ENCODE measurements at places on chromosomes 12 and 14. TPM values are rescaled to one million over a fixed set of nuclear protein-coding genes. Genes with fewer than 3 reads are reported as not detected.

Gene IL26
- total RNA-seq, result not detected

Gene TPH2
- not detected for total RNA-seq

Gene PRIMA1
- not detected for total RNA-seq

Gene SLC38A4
- not detected for total RNA-seq

Gene AJUBA
- 61.7 TPM for total RNA-seq

DNA sequence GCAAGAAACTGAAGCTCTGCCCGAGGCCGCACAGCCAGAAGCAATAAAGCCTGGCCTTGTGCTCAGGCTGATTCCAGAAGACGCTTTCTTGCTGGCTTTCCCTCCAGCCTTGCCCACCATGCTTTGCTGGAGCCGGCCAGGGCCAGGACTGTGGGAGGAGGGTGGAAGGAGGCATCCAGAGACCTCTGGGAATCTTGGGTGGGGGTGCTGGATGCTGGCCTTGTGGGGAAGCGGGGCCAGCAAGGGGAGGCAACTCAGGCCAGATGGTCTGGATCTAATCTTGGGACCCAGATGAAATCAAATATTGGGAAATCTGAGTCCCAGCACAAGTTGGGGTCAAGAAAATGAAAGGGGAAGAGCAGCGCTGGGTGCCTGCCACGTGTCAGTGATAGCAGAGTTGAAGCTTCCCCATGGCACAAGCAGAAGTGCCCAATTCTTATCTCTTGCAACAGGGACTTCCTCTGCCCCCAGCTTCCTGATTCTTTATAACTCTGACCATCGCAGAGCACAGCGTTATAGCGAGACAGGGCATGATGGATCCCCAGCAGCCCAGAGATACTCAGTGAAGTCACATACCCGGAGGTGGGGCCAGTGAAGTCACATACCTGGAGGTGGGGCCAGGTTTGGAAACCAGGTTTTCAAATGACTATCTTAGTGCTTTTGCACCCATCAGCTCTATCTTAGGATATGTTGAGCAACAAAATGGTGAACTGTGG lies 6.4 kb upstream of the RABGGTA start:
- H3K27me3 ChIP-seq, result no peaks in the 10 kb centered on the region
- no peaks in the 10 kb centered on the region for H3K4me1 ChIP-seq

DNA sequence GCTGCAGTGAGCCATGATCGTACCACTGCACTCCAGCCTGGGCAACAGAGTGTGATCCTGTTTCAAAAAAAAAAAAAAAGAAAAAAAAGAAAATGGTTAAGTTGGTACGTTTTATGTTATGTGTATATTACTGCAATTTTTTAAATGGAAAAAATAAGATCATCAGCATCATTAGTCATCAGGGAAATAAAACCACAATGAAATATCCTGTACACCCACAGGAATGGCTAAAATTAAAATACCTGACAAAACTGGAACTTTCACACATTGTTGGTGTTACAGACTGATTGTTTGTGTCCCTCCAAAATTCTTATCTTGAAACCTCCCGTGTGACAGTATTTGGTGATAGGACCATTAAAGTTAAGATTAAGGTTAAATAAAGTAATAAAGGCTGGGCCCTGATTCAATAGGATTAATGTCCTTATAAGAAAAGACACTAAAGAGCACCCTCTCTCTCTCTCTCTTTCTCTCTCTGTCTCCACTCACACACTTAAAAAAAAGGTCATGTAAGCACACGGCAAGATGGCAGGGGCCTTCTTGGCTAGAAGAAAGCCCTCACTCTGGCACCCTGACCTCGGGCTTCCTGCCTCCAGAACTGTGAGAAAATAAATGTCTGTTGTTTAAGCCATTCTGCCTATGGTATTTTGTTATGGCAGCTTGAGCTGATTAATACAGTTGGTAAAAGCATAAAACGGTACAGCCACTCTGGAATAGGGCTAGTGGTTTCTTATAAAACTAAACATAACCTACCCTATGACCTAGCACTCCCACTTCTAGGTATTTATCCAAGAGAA lies 48.3 kb upstream of the ZFP36L1 start:
- peak overlapping the region; percentile 63 for H3K27ac ChIP-seq
- no peak overlapping the region for H3K4me3 ChIP-seq
- H3K27me3 ChIP-seq, result no peaks in the 10 kb centered on the region
- peak; percentile 89 for DNase-seq

GRCh38 chr12:87120440-87120839 lies 864.2 kb upstream of the MGAT4C start:
- no peaks in the 10 kb centered on the region for H3K27me3 ChIP-seq
- DNase-seq, result no peak
- H3K36me3 ChIP-seq, result no peaks in the 10 kb centered on the region
- no peak overlapping the region for H3K27ac ChIP-seq

- peaks cover 1% of the 10 kb centered on the region for H3K27me3 ChIP-seq
- no peaks in the 10 kb centered on the region for H3K4me1 ChIP-seq
- H3K27ac ChIP-seq, result no peak overlapping the region
- H3K36me3 ChIP-seq, result no peaks in the 10 kb centered on the region
- H3K4me3 ChIP-seq, result no peak overlapping the region
Measured at GRCh38 chr14:30808576-30808975, 65.8 kb upstream of the COCH start.

DNA sequence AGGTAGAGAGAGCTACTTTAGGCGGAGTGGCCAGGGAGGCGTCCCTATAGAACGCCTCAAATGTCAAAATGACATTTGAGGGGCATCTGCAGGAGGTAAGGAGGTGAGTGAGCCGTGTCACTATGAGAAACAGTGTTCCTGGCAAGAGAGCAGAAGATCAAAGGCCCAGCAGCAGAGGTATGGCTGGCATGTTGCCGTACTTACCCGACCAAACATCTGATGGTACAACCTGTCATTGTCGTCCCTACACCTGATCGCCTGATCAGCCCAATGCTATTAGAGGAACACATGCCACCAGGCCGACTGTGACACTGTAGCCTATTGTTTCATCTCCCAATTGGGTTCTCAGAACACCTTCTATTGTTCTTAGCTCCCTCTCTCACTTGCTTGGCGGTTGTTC lies 33.9 kb upstream of the POC1B start:
- no peak overlapping the region for H3K27ac ChIP-seq
- H3K27me3 ChIP-seq, result no peaks in the 10 kb centered on the region
- no peaks in the 10 kb centered on the region for H3K36me3 ChIP-seq
- DNase-seq, result no peak
- H3K4me3 ChIP-seq, result no peak overlapping the region

GRCh38 chr14:63770187-63770807 lies 42.4 kb upstream of the SGPP1 start:
- H3K27ac ChIP-seq, result no peak overlapping the region
- H3K4me3 ChIP-seq, result no peak overlapping the region
- peak; percentile 63 for DNase-seq
- no peaks in the 10 kb centered on the region for H3K27me3 ChIP-seq

DNA sequence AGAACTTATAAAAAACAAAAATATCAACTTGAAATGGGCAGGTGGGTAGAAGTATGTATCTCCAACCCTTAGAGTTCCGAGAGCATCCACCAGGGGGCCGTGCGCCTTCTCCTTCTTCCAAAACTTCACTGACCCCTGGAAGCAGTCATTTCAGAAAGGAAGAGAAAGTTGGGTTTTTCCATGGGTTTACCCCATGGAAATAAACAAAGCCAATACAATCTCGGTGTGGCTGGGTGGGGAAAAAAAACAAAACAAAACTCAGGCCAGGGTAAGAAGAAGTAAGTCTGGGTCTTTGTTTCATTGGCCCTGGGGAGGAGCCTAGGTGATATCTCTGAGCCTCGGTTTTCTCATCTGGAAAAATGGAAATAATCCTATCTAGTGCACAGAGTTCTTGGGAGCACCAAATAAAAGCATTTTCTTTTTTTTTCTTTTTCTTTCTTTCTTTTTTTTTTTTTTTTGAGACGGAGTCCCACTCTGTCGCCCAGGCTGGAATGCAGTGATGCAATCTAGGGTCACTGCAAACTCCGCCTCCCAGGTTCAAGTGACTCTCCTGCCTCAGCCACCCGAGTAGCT lies 33.6 kb upstream of the HNF1A start:
- no peaks in the 10 kb centered on the region for H3K4me1 ChIP-seq
- no peak overlapping the region for H3K27ac ChIP-seq
- no peak overlapping the region for H3K4me3 ChIP-seq
- H3K27me3 ChIP-seq, result no peaks in the 10 kb centered on the region
- no peaks in the 10 kb centered on the region for H3K36me3 ChIP-seq

GRCh38 chr12:106084014-106084671 lies 54.6 kb downstream of the NUAK1 start:
- H3K4me3 ChIP-seq, result no peak overlapping the region
- H3K4me1 ChIP-seq, result peaks cover 11% of the 10 kb centered on the region
- H3K27ac ChIP-seq, result no peak overlapping the region
- peaks cover 30% of the 10 kb centered on the region for H3K36me3 ChIP-seq
- no peak for DNase-seq
- H3K27me3 ChIP-seq, result no peaks in the 10 kb centered on the region

DNA sequence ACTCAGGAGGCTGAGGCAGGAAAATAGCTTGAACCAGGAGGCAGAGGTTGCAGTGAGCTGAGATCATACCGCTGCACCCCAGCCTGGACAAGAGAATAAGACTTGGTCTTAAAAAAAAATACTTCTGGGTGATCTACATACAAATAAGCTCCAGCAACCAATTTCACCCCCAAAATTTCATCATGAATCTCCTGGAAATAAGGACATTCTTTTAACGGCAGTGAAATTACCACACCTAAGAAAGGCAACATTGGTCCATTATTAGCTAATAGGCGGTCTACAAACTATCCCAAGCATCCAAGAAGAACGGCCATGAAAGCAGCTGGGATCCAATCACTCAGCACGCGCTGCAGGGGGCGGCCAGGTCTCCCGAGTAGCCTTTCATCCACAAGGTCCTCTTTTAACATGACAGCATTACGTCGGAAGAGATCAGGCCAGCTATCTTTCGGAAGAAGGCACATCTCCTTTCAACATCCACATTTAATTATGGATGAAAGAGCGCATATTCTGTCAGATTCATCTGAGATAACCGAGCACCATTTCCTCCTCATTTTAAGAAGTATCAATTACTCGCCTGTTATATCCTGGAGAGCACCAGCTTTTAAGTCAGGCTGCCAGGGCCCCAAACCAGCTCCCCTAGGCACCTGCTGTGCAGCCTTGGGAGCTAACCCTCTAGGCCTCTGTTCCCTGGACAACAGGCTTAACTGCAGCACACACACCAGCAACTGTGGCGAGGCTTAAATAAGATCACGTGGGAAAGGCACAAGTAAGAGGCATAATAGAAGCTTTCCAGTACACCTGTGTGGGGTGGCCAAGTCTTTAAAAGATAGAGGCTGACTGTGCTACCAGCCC lies 4.2 kb downstream of the SLC15A4 start:
- no peak for DNase-seq
- peaks cover 5% of the 10 kb centered on the region for H3K4me1 ChIP-seq
- H3K4me3 ChIP-seq, result no peak overlapping the region
- no peak overlapping the region for H3K27ac ChIP-seq

DNA sequence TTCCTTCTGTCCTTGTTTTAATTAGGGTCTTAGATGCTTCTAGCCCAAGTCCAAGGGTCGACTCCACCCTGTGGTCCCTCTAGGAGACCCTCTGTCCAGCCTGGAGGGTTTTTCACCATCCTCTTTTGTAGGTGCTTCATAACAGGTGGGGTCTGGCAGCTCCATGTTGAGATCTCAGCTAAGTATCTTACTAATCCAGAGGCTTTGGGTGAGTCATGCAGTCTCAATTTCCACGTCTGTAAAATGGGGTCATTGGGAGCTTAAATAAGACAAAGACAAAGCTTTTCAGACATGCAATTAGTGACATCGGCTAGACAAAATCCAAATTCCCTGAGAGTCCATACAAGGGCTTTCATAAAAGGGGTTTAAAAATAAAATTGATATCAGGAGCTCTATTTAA lies 3.2 kb downstream of the HSPB8 start:
- peaks cover 29% of the 10 kb centered on the region for H3K4me1 ChIP-seq
- no peak overlapping the region for H3K4me3 ChIP-seq
- DNase-seq, result no peak
- no peaks in the 10 kb centered on the region for H3K36me3 ChIP-seq
- no peaks in the 10 kb centered on the region for H3K27me3 ChIP-seq
- H3K27ac ChIP-seq, result no peak overlapping the region
